Sigmoid colon (tissue), 7 donors: ENCODE measurements at places on chromosomes 1 and 21. TPM values are rescaled to one million over a fixed set of nuclear protein-coding genes. Genes with fewer than 3 reads are reported as not detected.

DNA sequence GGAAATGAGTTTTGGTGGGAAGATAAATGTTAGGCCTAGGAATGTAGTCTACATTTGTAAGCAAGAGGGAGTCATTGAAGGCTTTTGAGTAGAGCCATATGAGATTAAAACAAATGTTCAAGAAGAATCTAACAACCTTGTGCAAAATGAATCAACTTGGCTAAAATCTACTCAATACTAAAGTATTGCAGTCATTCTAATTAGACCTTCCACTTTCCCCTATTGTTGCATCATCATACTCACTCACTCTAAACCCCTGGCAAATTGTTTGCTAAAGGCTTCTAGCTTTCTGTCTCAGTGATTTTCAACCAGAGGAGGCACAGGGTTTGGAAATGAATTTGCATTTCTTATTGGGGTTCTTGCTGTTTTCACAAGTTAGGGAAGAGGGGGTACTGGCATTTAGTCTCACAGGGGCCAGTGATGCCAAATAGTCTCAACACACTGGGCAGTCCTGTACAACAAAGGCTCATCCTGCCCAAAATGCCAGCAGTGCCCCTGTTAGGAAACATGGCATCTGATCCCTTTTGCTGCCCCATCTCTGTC is 85.3 kb downstream of the SEC16B start:
- H3K4me1 ChIP-seq: no peaks in the 10 kb centered on the region
- H3K27me3 ChIP-seq: no peaks in the 10 kb centered on the region
- H3K27ac ChIP-seq: no peak overlapping the region

DNA sequence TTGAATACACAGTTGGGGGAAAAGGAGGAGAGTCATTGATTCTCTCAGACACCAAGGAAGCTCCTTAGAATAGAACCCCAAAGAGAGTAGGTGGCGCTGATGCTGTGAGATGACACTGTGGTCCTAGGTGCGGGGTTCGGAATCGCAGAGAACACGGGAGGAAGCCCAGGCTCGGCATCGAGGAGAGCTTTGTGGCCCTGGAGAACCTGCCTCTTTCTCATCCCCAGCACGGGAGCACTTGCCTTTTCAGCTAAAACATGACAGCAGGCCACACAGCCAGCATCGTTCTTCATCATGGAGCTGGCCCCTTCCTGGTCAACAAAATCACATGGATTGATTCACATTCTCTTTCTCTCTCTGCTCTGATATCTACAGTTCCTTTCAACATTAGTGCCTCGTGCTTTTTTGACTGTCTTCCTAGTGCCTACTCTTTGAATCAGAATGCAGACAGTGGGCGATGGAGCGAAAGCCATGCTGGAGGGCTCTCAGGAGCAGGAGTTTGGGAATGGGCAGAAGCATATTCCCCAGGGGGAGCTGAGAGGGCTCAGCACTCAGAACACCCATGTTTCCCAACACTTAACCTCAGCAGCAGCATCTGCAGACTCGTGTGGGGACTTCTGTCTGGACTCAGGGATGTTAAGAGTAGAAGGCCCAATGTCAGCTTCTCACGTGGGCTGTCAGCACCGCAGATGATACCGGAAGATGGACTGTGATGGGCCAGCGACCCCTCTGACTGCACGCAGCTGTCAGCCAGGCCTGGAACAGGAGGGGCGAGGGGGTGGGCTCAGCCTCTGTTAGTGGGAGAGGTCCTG is 539.4 kb downstream of the KIF26B start:
- H3K27ac ChIP-seq: no peak overlapping the region
- H3K27me3 ChIP-seq: no peaks in the 10 kb centered on the region
- DNase-seq: no peak
- no peaks in the 10 kb centered on the region for H3K36me3 ChIP-seq

- no peaks in the 10 kb centered on the region for H3K36me3 ChIP-seq
- H3K4me1 ChIP-seq: peaks cover 31% of the 10 kb centered on the region
- peak overlapping the region; percentile 38 for H3K4me3 ChIP-seq
- H3K27me3 ChIP-seq: no peaks in the 10 kb centered on the region
- DNase-seq: peak; percentile 86
Observed at GRCh38 chr1:205229399-205229871, 1.7 kb downstream of the TMCC2 start.

GRCh38 chr1:48978413-48978812 is 201.7 kb upstream of the BEND5 start:
- no peak for DNase-seq
- no peak overlapping the region for H3K4me3 ChIP-seq
- no peaks in the 10 kb centered on the region for H3K36me3 ChIP-seq
- no peaks in the 10 kb centered on the region for H3K4me1 ChIP-seq
- H3K27me3 ChIP-seq: no peaks in the 10 kb centered on the region
- no peak overlapping the region for H3K27ac ChIP-seq

- H3K27me3 ChIP-seq: no peaks in the 10 kb centered on the region
- H3K4me1 ChIP-seq: peaks cover 25% of the 10 kb centered on the region
- DNase-seq: no peak
- no peak overlapping the region for H3K4me3 ChIP-seq
- H3K36me3 ChIP-seq: no peaks in the 10 kb centered on the region
Observed at GRCh38 chr1:27099135-27099586, 55.8 kb downstream of the SLC9A1 start.

GRCh38 chr1:93699503-93700168 is 18.0 kb upstream of the BCAR3 start:
- no peaks in the 10 kb centered on the region for H3K27me3 ChIP-seq
- DNase-seq: no peak
- no peaks in the 10 kb centered on the region for H3K36me3 ChIP-seq
- H3K4me1 ChIP-seq: no peaks in the 10 kb centered on the region
- no peak overlapping the region for H3K4me3 ChIP-seq

GRCh38 chr1:64472805-64473204 is 2.9 kb downstream of the CACHD1 start:
- H3K27ac ChIP-seq: no peak overlapping the region
- H3K36me3 ChIP-seq: no peaks in the 10 kb centered on the region
- H3K4me1 ChIP-seq: no peaks in the 10 kb centered on the region
- no peak overlapping the region for H3K4me3 ChIP-seq
- DNase-seq: no peak

GRCh38 chr1:86389307-86389706 is 6.8 kb downstream of the ODF2L start:
- no peak overlapping the region for H3K4me3 ChIP-seq
- no peaks in the 10 kb centered on the region for H3K27me3 ChIP-seq
- no peak for DNase-seq

GRCh38 chr1:202004711-202005110 is 5.7 kb upstream of the ELF3 start:
- peaks cover 2% of the 10 kb centered on the region for H3K4me1 ChIP-seq
- H3K36me3 ChIP-seq: peaks cover 33% of the 10 kb centered on the region
- no peak overlapping the region for H3K27ac ChIP-seq
- no peak for DNase-seq

- peak overlapping the region; percentile 88 for H3K27ac ChIP-seq
- H3K4me1 ChIP-seq: peaks cover 88% of the 10 kb centered on the region
- no peak overlapping the region for H3K4me3 ChIP-seq
- no peaks in the 10 kb centered on the region for H3K36me3 ChIP-seq
- DNase-seq: no peak
Observed at GRCh38 chr1:164589961-164590507, 31.1 kb downstream of the PBX1 start.

DNA sequence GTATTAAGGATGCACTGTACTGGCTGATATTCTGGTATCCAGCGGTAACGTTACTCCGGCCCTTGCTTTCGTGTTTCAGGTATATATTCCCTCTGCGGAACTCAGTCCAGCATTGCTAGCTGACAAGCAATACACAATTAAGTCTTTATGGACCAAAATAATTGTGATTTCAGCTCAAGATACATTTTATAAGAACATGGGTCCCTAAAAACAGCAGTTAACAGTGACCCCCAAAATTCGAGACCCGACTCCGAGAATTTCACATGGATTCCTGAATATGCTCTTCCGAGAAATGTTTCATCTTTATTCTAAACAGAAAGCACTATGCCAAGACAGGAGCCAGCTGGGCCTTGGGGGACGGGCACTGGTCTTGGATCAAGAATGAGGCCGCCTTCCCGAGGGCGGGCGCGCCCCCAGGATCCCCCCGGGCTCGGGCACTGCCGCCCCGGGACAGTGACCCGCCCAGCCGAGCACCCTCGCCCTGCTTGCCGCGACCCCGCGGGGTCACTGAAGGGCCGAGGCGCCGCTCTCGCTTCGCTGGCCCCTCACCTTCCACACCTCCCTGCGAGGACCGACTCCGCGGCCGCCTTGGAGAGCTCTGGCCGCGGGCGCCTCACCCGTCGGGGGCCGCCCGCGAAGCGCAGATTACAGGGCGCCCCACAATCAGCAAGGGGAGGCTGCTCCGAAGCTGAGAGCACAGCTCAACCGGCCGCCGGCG is 610 bp downstream of the SCYL3 start:
- peak overlapping the region; percentile 96 for H3K4me3 ChIP-seq
- H3K27ac ChIP-seq: peak overlapping the region; percentile 94
- peaks cover 25% of the 10 kb centered on the region for H3K4me1 ChIP-seq
- no peaks in the 10 kb centered on the region for H3K27me3 ChIP-seq
- H3K36me3 ChIP-seq: no peaks in the 10 kb centered on the region

GRCh38 chr1:29415156-29415830 is 179.0 kb downstream of the PTPRU start:
- no peaks in the 10 kb centered on the region for H3K36me3 ChIP-seq
- no peak overlapping the region for H3K4me3 ChIP-seq
- H3K27me3 ChIP-seq: no peaks in the 10 kb centered on the region
- no peaks in the 10 kb centered on the region for H3K4me1 ChIP-seq

GRCh38 chr1:165441166-165441880 is 3.6 kb downstream of the RXRG start:
- peaks cover 37% of the 10 kb centered on the region for H3K27me3 ChIP-seq
- no peaks in the 10 kb centered on the region for H3K36me3 ChIP-seq
- H3K27ac ChIP-seq: no peak overlapping the region
- no peak overlapping the region for H3K4me3 ChIP-seq
- H3K4me1 ChIP-seq: peaks cover 11% of the 10 kb centered on the region

GRCh38 chr1:92933459-92933858 is 27.8 kb downstream of the DIPK1A start:
- H3K27me3 ChIP-seq: no peaks in the 10 kb centered on the region
- DNase-seq: no peak
- peak overlapping the region; percentile 80 for H3K27ac ChIP-seq
- H3K4me1 ChIP-seq: peaks cover 40% of the 10 kb centered on the region
- no peaks in the 10 kb centered on the region for H3K36me3 ChIP-seq

DNA sequence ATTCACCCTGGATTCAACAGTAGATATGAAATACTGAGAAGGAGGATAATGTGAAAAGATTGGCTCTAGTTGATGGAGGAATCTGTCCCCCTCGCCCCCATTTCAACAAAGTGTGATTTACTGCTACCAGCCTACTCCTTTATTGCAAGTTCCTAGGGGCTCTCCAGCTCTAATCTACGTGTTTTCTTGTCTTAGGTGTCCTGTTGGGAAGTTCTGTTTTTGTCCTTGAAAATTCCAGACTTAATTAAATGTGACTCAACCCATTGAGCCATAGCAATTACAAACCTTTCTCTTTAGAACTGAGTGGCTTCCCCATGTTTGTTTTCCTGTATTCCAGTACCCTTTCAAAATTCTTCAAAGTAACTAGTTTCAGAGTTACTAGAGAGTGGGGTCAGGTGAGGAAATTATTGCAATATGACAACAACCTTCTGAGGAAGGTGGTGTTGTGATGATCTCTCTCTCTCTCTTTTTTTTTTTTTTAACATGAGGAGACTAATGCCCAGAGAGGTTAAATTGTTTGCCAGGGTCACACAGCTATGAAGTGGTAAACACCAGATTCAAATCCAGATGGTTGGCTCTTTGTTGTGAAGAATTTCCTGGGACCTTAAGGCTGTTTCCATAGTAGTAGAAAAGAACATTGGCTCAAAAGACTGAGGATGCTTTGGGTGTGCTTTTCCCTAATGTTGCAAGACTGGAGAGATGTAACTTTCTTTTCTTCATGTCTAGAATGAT is 3.5 kb downstream of the RGL1 start:
- H3K4me3 ChIP-seq: no peak overlapping the region
- H3K27me3 ChIP-seq: no peaks in the 10 kb centered on the region
- H3K36me3 ChIP-seq: no peaks in the 10 kb centered on the region
- peaks cover 65% of the 10 kb centered on the region for H3K4me1 ChIP-seq
- no peak for DNase-seq
- H3K27ac ChIP-seq: peak overlapping the region; percentile 29

GRCh38 chr1:30132602-30133286 is 590.6 kb downstream of the MATN1 start:
- H3K36me3 ChIP-seq: no peaks in the 10 kb centered on the region
- H3K27ac ChIP-seq: no peak overlapping the region
- H3K27me3 ChIP-seq: no peaks in the 10 kb centered on the region
- H3K4me1 ChIP-seq: no peaks in the 10 kb centered on the region
- no peak overlapping the region for H3K4me3 ChIP-seq

GRCh38 chr1:226447932-226448665 is 40.2 kb upstream of the PARP1 start:
- no peak overlapping the region for H3K27ac ChIP-seq
- no peaks in the 10 kb centered on the region for H3K4me1 ChIP-seq
- H3K36me3 ChIP-seq: no peaks in the 10 kb centered on the region

DNA sequence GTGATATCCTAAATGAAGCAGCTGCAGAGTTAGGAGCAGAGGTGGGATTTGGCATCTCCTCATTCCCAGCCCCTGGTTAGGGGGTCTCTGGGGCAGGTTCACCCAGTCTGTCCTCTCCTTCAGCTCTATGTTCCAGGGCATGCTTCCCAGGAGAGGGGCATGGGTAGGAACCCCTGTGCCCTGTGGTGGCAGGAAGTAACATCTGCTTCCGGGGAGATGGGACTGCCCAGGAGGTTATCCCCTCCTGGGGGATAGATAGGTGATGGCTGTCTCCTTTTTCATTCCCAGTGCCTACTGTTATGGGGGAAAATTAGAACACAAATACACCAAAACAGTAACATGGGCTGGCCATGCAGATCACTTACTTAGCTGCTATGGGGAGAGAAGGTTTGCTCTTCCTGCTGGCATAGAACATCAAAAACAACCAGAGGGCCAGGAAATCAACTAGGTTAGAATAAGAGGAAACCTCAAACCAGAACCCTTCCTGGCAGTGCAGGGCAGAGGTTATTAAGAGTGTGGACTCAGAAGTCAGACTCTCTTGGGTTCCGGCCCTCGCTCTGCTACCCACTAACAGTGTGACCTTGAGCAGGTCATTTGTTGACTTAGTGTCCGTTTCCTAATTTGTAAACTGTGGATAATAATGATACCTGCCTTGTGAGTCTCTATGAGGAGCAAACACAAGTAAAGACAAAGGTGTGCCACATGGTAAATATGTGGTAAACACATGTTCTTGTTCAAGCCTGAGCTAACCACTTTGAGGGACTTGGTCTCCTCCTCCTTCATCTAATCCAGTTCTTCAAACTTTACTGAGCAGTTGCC is 157.8 kb upstream of the JUN start:
- H3K27ac ChIP-seq: peak overlapping the region; percentile 53
- no peak overlapping the region for H3K4me3 ChIP-seq
- no peaks in the 10 kb centered on the region for H3K27me3 ChIP-seq

- H3K36me3 ChIP-seq: no peaks in the 10 kb centered on the region
- H3K4me3 ChIP-seq: peak within 1 kb of the TSS; percentile 40
- H3K27me3 ChIP-seq: no peaks in the 10 kb centered on the region
- H3K4me1 ChIP-seq: peaks cover 42% of the 10 kb centered on the region
- no peak for DNase-seq
Observed at GRCh38 chr1:237041795-237042525, at the start of gene RYR2. Gene RYR2 (plus strand): TSS chr1:237042184. CDS start chr1:237042522, 338 bp downstream.

Gene OR2T11
- not detected for total RNA-seq

Gene CRYAA
- not detected for total RNA-seq

Gene NMNAT2
- 3.6 TPM for total RNA-seq

Gene C4BPA
- total RNA-seq: not detected

Gene C4BPB
- 0.71 TPM for total RNA-seq

Gene DYNLT4
- total RNA-seq: not detected

Gene AKR7A3
- total RNA-seq: 1.8 TPM

Gene MRPS15
- 85.3 TPM for total RNA-seq
